Activated CD4-positive, alpha-beta T cell treated with anti-CD3 and anti-CD28 coated beads, Interleukin-2, amount 50 U/mL, for 1 hour (primary cell): ENCODE measurements at places on chromosomes 6 and 20.

GRCh38 chr6:110615722-110616121, 139.3 kb upstream of the SLC22A16 start:
- DNase-seq, result no peak

GRCh38 chr6:74879976-74880375, 325.9 kb downstream of the COL12A1 start:
- DNase-seq, result no peak

GRCh38 chr6:109446072-109446471, 5.5 kb downstream of the SMPD2 start:
- no peak for DNase-seq

- DNase-seq, result no peak
Observed at GRCh38 chr6:5108068-5108467, 22.9 kb downstream of the PPP1R3G start.

- DNase-seq, result no peak
Observed at GRCh38 chr6:154638369-154638768, 94.8 kb upstream of the SCAF8 start.

DNA sequence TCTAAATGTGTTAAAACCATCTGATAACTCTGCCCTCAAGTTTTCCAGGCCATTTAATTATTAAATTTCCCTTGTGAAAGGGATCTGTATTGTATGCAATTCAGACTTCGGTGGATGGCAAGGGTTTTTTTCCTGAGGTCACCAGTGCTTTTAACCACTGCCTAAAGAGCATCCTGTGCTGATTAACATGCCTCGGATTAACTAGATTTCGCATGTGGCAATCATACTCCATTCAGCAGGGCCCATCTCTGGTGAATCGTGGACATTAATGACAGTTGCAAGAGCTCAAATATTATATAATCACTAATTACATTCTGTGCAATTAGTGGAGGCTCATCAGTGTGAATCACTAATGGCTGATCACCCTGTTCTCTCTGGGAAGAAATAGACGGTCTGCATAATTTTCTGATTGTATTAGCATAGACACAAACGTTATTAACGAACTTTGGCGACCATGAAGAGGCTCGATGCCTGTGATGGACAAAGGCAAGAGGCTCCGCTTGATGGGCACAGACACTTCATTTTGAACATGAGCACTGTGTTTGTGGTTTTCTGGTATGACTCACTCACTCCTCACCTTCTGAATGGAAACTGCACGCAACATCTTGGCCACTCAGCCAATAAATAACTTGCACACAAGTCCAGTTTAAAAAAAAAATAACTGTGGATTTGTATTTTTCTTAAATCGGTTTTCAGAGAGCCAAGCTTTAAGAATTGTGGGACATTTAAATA, 31.4 kb downstream of the LINC00237 start:
- no peak for DNase-seq

DNA sequence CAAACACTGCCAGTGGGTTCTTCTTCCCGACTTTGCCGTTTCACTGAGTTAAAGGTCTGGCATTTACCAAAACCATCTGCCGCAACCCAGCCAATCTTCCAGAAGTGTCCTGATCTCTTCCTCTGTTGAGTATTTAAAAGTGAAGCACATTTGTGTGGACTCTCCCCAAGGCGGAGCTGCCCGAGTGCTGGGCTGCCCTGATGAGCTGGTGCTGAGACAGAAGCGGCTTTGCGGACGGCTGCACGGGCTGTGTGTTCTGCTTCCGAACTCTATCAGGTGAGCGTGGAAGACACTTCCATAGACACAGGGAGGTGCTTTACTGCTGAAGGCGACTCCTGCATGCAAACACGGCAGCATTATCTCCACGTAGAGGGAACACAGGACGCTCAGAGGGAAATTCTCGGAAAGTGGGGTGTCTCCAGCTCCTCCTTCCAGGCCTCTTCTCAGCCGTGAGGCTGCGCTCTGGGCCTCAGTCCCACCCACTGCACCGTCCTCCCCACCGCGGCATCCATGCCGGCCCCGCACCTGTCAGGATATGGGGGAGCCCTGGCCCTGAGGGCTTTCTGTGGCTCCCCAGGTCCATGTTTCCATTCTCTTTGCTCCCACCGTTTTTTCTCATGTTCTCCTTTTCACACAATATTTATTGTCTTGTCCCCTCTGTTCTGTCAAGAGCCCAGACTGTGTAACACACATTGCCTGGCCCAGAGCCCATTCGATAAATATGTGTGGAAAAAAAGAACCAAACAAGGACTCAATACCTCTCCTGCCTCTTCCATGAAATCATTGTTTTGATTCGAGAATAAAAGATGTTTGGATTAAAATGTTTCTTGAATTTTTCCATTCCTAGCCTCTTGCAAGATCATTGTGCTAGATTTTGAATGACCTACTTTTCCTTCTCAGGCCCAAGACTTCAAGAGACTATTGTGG, 205.1 kb downstream of the DLL1 start:
- DNase-seq, result no peak

DNA sequence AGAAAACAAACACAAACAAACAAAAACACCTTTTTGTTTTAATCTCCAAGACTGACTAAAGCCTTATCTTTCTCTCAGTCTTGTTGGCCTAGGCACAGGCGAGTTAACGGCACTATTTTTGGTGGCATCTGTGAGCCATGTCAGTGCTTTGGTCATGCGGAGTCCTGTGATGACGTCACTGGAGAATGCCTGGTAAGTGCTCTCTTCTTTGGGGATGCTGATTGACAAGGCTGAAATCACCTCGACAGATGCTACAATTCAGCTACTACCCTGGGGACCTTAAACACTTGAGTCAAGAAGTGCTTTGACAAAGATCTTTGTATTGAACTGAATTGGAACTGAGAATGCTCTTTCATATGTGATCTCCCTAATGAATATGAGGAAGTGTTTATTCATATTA, 384.1 kb downstream of the LAMA2 start:
- no peak for DNase-seq

- DNase-seq, result no peak
Observed at GRCh38 chr6:148313488-148313887, 29.1 kb upstream of the SASH1 start.

GRCh38 chr20:43833511-43834395, 80.9 kb upstream of the TOX2 start:
- no peak for DNase-seq

DNA sequence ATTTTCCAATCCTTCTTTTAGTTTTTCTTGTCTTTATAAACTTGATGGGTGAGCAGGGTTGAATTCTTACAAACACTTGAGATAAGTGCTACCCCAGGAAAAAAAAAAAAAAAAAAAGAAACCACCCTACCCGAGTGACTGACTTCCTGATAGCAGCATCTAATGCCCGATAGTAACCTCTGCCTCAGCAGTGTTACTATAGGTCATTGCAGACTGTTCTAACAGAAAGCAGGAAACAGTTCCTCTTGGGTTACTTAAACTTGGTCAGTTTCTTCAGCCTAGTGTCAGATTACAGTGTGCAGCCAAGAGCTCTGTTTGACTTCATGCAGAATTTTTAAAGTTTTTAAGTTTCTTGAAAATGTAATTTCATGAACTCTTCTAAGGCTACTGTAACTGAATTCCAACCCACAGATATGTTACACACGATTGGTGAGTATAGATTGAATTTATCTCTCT, 2.1 kb downstream of the MYLIP start:
- DNase-seq, result peak; percentile 22

GRCh38 chr20:7426890-7427496, 513.3 kb downstream of the HAO1 start:
- DNase-seq, result no peak

GRCh38 chr20:59571551-59572314, 32.6 kb upstream of the PHACTR3 start:
- peak; percentile 53 for DNase-seq

DNA sequence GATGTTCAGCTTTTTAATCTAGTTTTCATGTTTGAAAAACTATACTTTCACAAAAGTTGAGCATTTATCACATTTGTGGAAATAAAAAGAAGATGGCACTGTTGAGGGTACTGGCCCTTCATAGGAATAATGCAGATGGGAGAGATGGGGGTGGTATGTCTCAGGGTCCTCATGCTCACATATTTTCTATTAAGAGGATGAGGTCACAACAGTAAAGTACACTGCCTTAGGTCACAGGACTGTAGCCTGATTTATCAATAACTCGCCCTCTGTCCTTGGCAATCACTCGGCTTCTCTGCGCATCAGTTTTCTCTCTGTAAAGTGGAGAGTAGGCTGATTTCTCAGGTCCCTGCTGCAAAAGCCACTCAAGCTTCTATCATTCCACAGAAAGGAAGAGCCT, 55.9 kb downstream of the PPP1R3G start:
- no peak for DNase-seq

- DNase-seq, result no peak
Observed at GRCh38 chr6:2141644-2142290, 103.6 kb downstream of the GMDS start.

DNA sequence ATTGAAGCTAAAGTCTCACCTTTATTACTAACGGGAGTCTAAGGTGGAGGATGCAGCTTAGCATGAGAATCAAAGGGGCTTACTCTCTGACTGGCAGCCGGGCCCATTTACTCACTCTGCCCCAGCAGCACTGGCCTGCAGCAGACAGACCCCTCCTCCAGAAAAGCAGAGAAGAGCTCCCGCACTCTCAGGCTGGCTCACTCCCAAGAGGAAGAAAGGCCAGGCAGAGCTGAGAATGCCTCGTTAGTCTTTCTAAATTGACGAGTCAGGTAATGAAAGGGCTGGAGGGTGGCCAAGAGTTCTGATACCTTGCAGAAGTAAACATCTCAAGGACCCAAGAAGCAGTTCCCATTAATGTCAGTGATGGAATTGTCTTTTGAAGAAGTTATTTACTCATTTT, 44.5 kb upstream of the IL20RA start:
- no peak for DNase-seq

DNA sequence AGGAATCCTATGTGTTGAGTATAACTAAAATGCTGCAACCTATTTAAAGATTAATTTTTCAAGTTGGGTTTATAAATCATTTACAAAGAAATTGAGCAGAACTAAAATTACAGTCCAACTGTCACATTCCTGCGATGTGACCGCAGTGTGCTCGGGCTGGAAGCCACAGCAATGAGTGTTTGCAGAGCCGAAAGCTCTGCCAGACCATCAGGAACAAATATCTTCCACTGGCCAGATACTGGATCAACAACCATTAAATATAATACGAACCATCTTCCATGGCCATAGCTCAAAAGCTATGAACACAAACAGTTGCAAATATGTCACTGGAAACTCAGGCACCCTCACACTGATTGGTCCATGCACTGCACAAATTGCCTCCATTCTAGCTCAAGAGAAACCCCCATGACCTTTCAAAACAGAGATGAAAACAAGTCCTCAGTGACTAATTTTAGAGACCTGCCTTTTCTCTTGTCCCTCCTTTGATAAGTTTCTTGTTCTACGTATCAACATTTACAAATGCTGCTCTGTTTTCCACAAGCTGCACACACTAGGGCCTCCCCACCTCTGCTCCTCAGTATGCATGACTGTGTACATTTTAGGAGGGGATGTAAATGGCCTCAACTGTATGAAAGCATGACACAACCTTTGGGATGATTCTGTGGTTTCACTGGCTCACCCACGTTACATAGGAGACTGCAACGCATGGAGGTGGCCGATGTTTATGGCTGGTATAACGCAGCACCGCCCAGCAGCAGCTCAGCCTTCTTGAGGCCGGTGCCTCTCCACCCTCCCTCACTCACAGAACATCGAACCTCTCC, 171.7 kb downstream of the WDR27 start:
- DNase-seq, result no peak

GRCh38 chr20:53364646-53365045, 229.0 kb downstream of the ZNF217 start:
- no peak for DNase-seq

DNA sequence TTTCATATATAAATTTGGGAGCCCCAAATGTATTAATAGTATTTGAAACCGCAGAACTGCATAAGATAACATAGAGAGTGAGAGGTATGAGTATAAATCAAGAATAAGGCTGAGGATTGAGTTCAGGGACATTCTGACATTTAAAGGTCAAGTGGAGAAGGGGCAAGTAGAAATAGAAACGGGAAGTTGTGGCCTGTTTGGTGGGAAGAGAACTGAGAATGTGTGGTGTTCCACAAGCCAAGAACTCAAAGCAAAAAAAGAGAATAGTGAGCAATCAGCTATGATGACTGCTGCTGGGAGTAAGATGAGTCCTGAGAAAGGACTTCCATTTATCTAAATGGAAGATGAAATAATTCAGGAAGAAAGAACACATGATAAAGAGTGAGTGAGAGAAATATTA, 418.4 kb downstream of the CD109 start:
- DNase-seq, result no peak

GRCh38 chr6:167781066-167781767, 45.5 kb upstream of the AFDN start:
- no peak for DNase-seq

DNA sequence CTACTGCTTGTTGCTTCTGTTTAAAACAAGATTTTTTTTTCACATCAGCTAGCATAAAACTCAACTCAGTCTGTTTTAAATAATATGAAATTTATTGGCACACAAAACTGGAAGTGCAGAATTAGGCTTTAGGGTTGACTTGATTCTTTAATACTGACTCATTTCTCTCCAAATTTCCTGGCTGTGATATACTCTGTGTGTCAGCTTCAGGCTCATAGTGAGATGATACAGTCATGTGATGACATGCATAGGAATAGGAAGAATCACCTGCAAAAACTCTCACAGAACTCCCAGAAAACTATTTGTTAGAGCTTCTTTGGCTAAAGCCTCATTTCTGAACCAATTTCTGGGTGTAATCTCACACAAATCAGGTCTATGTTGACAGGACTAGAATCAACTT, 1068.0 kb upstream of the EPHA7 start:
- no peak for DNase-seq

GRCh38 chr6:18186540-18187250, 31.5 kb downstream of the KDM1B start:
- no peak for DNase-seq

- DNase-seq, result no peak
Observed at GRCh38 chr6:46898006-46898405, 23.7 kb downstream of the ADGRF5 start.

DNA sequence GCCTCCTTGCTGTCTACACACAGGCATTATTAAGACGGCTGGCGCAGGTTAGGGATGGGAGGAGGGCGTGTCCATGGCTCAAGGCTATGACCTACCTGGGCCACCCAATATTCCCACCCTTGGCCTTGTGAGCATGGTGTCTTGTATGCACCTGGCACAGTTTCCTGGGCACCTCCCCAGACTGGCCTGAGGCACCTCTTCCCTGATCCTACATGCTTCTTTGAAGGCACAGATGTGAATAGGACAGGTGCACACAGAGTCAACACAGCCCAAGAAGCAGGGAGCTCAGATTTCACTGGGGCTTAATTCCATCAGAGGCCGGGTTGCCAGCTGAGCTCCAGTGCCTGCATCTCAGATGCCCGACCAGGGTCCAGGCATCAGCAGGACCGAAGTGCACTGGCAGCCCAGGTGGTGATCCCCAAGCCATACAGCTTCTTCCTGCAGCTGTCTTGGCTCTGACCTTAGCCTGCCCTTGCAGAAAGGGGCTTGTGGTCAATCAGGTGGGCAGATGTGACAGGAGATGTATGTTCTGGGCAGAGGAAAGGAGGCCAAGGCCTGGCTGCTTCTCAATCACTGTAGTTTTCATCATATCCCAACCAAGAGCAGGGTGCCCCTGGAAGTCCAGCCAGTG, 287.7 kb downstream of the CLIC5 start:
- no peak for DNase-seq

- DNase-seq, result no peak
Observed at GRCh38 chr20:14431568-14431967, 94.2 kb upstream of the FLRT3 start.
